ENCODE measurements at places on chromosomes 2 and 18.
A peak's percentile ranks its signal among the peaks of the same experiment; 100 is the strongest.

GRCh38 chr2:18991177-18992168, 366.9 kb downstream of the OSR1 start:
- DNase-seq: no peak

- no peak for DNase-seq
Observed at GRCh38 chr18:10274301-10274700, 180.1 kb upstream of the APCDD1 start.

DNA sequence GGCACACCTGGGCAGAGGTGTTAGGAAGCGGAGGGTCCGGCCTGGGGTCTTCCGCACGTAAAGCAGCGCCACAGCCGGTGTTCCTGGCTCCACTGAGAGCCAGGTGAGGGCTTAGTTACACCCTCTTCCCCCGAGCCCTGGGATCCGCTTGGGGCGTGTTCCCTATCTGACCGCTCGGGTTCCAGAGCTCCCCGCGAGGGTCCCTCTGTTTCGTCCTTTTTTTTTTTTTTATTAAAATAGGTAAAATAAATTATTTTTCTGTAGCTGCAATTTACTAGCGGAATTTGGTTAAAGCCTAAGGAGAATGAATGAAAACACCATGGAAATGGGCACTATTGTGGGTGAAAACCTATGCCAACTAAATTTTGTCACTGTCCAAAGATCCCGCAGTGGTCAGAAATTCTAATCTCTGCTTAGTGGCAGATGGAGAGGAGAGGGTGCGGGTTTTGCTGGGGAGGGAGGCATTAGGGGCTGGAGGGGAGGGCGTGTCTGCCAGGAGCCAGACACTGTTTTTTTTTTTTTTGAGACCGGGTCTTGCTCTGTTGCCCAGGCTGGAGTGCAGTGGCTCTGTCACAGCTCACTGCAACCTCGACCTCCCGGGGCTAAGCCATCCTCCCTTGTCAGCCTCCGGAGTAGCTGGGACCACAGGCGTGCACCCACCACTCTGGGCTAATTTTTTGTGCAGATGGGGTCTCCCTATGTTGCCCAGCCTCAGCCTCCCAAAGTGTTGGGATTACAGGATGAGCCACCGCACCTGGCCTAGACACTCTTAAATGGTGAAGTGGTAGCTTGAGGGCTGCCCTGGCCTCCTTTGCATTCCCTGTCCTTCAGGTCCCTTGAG, 834 bp downstream of the PDCL3 start:
- no peak for DNase-seq

DNA sequence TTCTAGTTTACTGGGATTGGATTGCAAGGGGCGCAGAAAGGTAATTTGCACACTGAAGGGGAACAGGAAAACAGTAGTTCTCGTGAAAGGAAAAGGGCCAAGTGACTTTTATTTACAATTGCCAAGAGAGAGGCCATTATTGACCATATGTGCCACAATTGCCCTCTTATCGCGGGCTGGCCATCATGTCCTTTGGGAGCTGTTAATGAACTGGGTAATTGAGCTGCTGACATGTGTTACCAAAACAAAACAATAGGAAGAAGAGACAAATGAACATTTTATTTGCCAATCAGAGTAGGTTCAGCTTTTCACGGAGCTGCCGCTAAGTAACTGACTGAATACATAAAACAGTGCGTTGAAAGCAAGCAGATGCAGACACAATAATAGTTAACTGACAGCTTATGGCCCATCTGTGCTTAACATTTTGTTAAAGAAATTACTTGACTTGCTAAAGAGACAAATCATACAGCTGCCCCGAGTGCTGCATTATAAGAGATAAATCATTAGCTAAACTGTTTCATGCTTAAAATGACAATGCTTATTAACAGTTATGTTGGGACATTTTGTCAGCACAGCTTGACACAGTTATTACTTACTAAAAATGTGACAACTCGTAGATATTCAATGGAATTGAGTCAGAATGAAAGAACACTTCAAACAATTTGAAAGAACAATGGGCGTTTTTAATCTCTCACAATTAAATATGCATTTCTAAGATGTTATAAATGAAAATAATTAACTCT, 57.5 kb downstream of the PAX3 start:
- DNase-seq: no peak

DNA sequence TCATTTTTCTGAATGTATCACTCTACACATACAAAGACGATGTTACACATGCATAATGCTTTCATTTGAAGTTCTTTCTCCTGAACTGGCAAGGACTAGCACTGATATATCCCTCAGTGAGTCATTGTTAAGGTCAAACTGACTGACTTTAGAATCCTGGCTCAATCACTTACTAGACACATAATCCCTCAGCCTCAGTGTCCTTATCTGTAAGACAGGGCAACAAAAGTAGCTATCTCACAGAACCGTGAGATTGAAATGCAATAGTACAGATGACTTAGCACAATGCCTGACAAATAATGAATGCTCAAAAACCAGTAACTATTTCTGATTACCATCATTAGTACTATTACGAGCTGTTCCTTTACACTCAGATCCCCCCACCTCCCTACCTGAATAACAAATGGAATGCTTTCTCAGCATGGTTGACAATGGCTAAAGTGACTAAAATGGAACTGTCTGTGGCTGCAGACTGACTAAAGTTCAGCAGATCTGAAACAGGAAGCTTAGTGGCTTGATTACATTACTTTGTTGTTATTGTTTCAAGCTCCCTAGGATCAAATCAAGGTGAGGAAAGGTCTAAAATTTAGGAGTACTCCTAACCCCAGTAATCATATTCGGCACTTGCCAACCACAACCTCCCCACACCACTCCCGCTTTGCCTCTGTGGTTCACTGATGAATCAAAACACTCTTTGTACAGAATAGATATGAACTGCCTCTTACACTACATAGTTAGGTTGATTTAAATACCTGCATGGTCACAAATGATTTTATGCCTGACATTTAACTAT, 35.8 kb upstream of the CACNB4 start:
- DNase-seq: peak; percentile 32

DNA sequence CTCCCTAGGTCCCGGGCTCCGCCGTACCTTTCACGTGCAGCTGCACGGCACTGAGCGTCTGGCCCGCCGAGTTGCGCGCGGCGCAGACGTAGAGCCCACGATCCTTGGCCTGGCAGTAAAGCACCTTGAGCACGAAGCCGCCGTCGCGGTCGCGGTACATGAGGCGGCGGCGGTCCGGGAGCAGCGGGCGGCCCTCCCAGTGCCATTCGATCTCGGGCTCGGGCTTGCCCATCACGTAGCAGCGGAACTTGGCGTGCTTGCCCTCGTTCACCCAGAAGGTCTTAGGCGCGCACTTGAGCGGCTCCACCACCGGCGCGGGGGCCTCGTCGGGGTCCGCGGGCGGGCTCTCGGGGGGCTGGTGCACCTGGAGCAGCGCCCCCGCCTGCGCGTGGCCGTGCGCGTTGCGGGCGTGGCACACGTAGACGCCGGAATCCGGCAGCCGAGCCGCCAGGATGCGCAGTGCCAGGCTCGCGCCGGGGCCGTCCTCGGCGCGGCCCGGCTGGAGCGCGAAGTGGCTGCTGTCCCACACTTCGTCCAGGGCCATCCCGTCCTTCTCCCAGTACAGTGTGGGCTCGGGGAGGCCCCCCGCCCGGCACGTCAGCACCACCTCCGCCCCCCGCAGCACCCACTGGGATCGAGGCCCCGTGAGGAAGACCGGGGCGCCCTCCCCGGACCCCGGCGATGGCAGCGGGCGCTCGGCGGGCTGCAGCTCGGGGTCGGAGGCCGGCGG, 980 bp downstream of the OBSL1 start:
- no peak for DNase-seq

DNA sequence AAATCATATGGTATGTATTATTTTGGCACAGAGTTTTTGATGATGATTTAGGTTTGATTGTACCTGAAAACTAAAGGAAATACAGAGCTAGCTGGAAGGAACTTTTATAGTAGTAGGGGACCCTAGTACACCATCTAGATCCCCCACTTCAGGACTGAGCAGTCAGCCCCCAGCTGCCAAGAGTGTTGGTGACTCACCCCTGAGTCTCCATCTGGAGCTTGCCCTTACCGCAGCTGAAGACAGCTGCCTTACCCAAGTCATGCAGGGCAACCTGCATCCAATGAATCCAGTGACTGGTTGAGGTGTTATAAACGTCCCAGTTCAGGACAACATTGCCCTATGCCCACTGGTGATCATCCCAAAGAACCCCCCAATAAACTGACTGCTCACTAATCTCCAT, 15.3 kb downstream of the PMS1 start:
- peak; percentile 7 for DNase-seq

DNA sequence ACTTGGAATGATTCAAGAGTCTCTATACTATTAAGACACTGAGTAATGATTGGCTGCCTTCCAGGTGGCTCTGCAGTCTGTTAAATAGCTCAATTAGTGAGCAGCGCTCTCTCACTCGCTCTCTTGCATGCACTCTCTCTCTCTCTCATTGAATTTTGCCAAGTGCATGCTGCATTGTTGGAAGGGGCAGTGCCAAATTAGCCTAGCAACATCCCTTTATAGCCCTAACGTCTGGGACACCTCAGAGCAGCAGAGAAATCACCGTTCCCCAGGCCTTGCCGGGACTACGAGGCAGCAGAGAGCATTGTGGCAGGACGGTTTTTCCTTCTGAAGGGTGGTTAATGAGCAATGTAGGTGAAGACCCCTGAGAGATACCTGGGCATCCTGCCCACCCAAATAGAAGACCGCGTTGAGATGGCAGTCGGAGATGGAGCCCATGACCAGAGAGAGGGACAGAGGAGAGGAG, 447.6 kb upstream of the POU3F3 start:
- DNase-seq: no peak

GRCh38 chr18:62450175-62450545, 72.7 kb upstream of the ZCCHC2 start:
- DNase-seq: peak; percentile 13

- peak; percentile 43 for DNase-seq
Observed at GRCh38 chr2:191218292-191218898, 26.8 kb upstream of the MYO1B start.
